ENCODE measurements at places on chromosomes 5 and 9.

GRCh38 chr5:60183881-60184280, 290.4 kb upstream of the PDE4D start:
- no peak for DNase-seq

GRCh38 chr5:8538821-8539220, 669.9 kb downstream of the MTRR start:
- DNase-seq = no peak

DNA sequence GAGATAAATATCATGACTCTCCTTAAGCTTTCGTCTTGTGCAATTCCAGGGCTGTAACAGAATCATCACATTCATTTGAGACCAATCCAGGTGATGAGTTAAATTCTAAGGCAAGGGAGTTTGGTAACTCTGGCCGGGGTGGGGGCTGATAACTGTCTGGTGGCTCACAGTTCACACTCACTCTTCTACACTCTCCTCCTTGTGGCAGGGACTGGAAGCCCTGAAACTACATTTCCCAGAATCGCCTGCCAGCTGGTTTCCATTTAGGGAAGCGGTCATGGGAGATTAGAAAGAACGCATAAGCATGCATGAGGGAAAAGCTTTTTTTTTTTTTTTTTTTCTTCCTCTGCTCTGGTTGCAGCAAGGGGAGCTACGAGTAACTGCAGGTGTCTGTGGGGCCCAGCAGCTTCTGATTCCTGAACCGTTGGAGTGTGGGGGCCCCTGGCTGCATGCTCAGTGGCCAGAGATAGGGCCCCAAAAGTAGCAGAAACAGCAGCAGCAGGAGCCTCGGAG, 154.8 kb upstream of the TBC1D2 start:
- no peak for DNase-seq

- DNase-seq = no peak
These were observed 167.5 kb downstream of the DAB2IP start for GRCh38 chr9:121818841-121819427.

GRCh38 chr9:92808726-92809451, 44.3 kb upstream of the BICD2 start:
- peak; percentile 88 for DNase-seq

DNA sequence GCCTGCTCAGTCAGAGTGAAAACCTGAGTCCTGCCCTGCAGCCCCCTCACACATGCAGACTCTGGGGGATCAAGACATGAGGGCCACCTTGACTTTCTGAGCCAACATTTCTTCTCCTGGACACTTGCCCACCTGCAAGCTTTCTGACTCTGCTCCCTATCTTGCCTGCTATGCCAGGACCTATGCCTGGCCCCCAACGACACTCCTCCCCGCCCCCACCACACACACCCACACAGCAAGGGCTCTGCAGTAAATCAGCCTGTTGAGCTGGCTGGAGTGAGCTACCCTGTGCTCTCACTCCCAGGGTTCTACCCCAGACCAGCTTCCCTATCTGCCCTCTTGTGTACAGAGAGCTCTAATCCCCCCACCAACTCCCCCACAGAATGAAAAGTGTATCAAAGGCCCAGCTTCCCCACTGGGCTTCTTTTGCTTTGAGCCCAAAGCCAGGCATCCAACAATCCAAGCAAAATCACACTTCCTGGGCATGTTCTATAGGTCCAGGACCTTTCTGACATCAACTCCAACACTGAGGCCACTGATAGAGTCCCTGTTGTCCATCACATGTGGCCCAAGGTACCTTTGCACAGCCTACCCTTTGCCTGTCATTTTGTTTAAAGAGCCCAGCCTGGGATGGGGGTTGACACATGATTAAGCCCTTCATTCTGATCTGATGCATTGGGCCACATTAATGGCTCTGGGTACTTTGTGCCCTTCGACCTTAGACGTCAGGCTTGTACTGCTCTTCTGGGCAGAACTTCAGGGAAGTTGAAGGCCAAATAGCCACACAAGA, 7.2 kb downstream of the PDLIM4 start:
- no peak for DNase-seq

DNA sequence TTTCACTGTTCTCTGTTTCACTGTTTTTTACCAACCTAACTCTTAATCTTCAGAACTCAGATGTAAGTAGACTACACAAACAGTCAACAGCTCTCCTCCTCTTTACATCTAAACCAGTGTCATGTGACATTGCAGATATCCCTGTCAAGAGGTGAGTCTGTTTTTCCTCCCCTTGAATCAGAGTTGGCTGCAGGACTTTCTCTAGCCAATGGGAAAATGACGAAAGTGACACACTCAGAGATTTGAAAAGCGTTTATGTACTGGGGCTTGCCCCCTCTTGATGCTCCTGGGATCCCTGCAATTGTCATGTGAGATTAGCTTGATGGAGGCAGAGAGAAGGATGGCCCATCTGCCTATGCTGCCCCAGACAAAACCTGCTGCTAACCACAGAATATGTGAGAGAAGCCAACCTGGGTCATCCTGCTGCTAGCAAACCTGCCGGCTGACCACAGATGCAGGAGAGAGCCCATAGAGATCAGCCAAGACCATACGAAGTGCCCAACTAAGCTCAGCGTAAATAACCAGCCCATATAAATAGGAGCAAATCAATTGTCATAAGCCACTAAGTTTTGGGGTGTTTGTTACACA, 111.1 kb downstream of the ASTN2 start:
- no peak for DNase-seq

DNA sequence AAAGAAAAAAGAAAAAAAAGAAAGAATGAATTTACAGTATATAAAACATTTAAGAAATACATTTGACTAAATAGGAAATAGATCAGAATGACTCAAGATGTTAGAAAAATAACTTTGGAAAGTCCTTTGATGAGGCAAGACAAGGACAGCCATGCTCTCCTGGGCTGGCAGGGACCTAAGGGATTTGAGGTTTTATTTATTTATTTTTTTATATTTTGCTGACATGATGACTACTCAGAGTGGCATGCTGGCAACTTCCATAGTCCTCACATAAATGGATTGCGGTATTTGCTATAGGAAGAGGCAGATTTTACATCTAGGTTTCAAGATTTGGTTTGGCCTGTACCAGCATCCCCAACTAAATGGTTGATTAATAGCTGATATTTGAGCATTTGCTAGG, 17.7 kb downstream of the SLC28A3 start:
- DNase-seq = no peak

- no peak for DNase-seq
These were observed 54.8 kb downstream of the PWWP2A start for GRCh38 chr5:160064417-160064810.

- no peak for DNase-seq
These were observed 33.0 kb upstream of the NCS1 start for GRCh38 chr9:130139251-130139650.

GRCh38 chr5:130795037-130795436, 370.0 kb downstream of the HINT1 start:
- no peak for DNase-seq

DNA sequence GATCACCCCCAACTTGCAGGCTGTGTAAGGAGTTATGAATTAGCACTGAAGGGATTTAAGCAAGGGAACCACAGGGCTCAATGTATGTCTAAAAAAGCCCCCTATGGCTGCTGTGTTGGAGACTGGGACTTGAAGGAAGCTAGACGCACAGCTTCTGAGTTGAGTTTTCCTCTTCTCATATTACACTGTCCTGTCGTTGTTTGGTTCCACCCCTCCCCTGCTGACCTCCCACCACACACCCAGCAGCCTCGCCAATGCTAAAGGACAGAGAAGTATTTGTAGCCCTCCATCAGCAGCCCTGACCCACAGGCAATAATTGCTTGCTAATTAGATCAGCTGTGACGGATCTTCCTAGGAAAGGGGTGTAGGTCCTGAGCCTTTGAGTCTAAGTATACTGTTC, 15.1 kb upstream of the CARTPT start:
- DNase-seq = no peak

DNA sequence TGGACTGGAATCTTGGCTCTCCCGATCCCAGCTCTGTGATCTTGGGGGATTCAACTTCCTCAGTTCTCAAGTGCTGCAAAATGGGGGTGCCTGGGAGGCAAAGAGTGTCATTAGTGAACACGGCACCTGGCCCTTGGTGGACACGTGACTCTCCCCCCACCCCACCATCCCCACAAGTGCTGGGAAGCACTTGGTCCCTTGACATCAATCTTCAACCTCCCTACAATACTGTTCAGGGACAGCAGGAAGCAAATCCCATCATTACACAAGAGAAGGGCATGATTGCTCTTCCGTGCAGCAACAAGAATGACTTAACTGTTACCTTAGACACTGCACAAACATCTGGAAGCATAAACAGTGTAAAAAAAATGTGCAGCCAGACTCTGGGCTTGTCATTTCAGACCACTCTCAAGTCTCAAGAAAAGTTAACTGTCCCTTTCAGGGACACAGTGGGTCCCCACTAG, 61.4 kb downstream of the PSMB7 start:
- DNase-seq = no peak

- no peak for DNase-seq
These were observed 562.6 kb downstream of the ANXA1 start for GRCh38 chr9:73714294-73714693.

GRCh38 chr9:114155995-114156656, 789 bp downstream of the COL27A1 start:
- DNase-seq = no peak

- no peak for DNase-seq
These were observed 146.2 kb downstream of the RGS3 start for GRCh38 chr9:113609562-113610318.

GRCh38 chr9:99793528-99793927, 28.2 kb upstream of the NR4A3 start:
- DNase-seq = no peak

GRCh38 chr5:180739271-180739670, 587 bp downstream of the OR2Y1 start:
- DNase-seq = no peak

- no peak for DNase-seq
These were observed 2.1 kb downstream of the CPLANE1 start for GRCh38 chr5:37247036-37247435.

DNA sequence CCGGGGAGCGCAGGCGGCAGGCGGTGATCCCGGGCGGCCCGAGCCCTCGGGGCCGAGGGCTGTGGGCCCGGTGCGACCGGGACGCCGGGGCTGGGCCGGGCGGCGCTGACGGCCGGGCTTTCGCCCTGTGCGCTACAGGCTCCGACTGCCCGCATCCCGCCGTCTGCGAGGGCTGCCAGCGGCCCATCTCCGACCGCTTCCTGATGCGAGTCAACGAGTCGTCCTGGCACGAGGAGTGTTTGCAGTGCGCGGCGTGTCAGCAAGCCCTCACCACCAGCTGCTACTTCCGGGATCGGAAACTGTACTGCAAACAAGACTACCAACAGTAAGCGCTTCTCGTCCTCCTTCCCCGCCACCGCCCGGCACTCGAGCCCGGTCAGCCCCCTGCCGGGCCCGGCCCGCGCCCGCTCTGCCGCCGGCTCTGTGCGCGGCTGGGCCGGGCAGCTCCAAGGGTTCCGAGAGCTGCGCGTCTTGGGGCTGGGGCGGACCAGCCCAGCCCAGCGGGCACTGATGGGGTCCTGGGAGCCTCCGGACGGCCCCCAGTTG, 1.6 kb downstream of the LMX1B start:
- DNase-seq = peak; percentile 58

DNA sequence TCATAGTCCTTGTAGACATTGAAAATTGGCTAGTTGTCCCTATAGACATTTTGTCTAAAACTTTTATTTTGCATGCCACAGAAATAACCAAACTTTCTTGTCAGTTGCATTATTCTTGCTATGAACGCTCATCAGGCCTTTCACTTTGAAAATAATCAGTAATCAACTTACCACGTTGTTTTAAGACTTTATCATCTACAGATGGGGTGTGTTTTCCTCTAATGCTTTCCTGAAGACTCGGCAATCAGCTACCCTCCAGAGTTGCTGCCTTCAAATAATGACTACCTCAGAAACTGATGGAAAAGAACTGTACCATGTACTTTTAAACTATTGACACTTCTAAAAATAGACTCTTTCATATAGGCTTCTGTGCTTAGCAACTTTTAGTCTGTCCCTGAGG, 33.5 kb upstream of the HSPB3 start:
- DNase-seq = no peak

DNA sequence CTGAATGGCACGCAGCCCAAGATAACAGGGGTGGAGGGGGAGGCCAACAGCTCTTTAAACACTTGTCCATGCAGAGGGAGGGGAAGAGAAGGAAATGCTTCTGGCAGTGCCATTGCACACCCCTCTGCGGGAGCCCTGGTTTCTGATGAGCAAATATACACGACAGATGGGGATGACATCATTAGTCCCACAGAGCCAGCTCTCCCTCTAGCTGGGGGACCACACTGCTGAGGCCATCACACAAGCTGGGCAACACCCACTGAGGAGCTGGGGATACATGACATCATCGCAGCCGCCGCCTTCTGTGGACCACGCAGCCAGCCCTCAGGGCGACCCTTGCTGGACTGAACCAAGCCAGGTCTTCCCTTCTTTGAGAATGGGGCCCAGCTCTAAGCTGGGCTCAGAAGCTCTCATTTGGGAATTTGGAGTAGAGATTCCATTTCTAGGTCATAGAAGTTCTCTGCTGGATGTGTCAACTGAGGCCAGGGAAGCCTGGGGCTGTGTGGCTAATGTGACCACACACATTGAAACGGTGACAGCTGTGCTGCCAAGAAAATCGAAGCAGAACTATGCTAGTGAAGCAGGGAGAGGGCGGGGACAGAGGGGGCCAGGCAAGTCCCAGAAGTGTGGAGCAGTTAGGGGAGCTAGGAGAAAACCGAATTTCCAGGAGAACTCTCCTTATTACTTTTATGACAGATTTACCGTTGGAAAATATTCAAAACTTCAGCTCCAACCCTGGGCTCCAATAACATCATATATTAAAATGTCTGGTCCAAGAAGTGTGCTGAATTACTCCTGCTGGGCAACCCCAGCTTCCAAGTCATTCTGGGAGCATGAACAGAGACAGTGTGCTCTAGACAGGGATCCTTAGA, 79.5 kb downstream of the PRRT1B start:
- DNase-seq = no peak

GRCh38 chr5:132464156-132464939, 26.2 kb downstream of the IRF1 start:
- DNase-seq = no peak

DNA sequence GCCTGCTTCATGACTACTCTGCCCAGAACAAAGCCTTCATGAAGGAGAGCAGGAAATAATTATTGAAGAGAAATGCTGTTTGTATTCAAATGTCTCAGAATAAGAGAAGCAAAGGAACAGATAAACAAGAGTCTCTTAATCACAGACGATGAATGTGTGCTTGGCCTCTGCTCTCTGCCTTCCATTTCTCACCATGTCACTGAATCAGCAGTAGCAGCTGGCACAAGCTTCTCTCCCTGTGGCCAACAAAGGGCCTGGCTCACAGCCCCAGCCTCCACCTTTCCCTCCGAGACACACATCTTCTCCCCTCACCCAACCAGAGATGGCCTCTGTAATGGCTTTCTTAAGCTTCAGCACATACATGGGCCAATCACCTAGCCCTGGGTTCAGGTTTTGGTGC, 128.1 kb upstream of the SLIT3 start:
- no peak for DNase-seq
